ENCODE measurements at places on chromosomes 5 and 9. TPM values are rescaled to one million over a fixed set of nuclear protein-coding genes. Genes with fewer than 3 reads are reported as not detected.

Gene SCGB3A2
- total RNA-seq, result not detected

Gene TAS2R1
- total RNA-seq, result not detected

Gene SMIM33
- total RNA-seq, result not detected

Gene RMI1
- total RNA-seq, result 7.6 TPM

Gene PANK3
- total RNA-seq, result 26.1 TPM

Gene MLANA
- total RNA-seq, result not detected

Gene FEM1C
- total RNA-seq, result 46.8 TPM

Gene FAM120AOS
- 28.8 TPM for total RNA-seq

Gene RNF208
- total RNA-seq, result 24.8 TPM

Gene ZBTB34
- 5.5 TPM for total RNA-seq

Gene GALNT12
- 0.43 TPM for total RNA-seq

Gene BTNL8
- total RNA-seq, result not detected

Gene PCDHA7
- not detected for total RNA-seq

DNA sequence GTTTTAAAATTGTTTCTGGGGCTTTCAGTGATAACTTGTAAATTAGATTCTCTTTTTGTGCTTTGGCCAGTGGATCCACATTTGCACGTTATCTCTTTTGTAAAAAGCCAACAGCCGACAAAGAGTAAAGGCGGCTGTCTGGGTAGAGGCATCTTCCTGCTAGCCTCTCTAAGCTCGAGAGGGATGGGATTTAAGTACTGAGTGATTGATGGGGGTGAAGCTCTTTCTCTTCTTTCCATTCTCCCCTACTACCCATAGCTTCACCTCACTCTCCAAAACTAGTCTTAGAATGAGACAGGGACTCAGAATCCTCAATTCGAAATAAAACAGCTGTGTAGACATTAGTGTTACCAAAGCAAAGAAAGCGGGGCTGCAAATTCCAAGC lies 3.4 kb downstream of the PBX3 start:
- DNase-seq, result no peak

DNA sequence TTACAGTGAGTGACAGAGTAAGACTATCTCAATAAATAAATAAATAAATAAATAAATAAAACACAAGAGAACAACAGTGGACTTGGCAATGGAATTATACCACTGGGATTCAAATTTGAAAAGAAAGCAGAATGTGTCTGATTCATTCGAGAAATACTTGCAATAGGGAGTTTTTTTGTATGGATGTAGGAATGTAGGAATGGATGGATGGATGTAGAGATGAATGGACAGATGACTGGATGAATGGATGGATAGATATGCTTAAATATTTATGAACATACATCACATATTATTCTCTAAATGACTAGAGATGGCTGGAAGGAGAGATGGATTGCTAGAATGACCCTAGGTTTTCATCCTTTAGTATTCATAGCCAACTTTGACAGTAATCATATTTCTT lies 22.0 kb upstream of the CEMIP2 start:
- no peak for DNase-seq

GRCh38 chr5:132098151-132098594 lies 24.6 kb downstream of the CSF2 start:
- no peak for DNase-seq

GRCh38 chr5:31823472-31823871 lies 184.5 kb downstream of the PDZD2 start:
- DNase-seq, result no peak

- no peak for DNase-seq
Observed at GRCh38 chr9:114091711-114092110, 7.4 kb downstream of the KIF12 start.

GRCh38 chr5:67425514-67425913 lies 228.9 kb upstream of the CD180 start:
- DNase-seq, result no peak

DNA sequence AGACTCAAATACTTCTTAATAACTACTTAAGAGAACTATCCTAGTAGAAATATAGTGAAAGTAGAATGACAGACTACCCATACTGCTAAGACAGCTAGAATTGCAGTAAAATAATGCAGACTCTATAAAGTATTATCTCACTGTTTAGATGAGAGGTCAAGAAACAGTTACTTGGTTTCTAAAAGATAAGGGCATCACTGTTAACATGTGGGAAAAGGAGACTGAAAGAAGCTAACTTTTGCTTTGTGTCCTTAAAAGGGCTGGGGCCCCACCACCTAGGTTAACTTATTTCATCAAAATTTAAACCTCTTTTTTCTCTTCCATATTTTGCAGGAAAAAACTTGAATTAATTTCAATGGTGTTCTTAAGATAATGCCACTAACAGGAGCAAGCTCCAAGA lies 204.3 kb downstream of the CNTLN start:
- DNase-seq, result no peak

- DNase-seq, result no peak
Observed at GRCh38 chr5:172582940-172583339, 58.1 kb upstream of the NEURL1B start.

DNA sequence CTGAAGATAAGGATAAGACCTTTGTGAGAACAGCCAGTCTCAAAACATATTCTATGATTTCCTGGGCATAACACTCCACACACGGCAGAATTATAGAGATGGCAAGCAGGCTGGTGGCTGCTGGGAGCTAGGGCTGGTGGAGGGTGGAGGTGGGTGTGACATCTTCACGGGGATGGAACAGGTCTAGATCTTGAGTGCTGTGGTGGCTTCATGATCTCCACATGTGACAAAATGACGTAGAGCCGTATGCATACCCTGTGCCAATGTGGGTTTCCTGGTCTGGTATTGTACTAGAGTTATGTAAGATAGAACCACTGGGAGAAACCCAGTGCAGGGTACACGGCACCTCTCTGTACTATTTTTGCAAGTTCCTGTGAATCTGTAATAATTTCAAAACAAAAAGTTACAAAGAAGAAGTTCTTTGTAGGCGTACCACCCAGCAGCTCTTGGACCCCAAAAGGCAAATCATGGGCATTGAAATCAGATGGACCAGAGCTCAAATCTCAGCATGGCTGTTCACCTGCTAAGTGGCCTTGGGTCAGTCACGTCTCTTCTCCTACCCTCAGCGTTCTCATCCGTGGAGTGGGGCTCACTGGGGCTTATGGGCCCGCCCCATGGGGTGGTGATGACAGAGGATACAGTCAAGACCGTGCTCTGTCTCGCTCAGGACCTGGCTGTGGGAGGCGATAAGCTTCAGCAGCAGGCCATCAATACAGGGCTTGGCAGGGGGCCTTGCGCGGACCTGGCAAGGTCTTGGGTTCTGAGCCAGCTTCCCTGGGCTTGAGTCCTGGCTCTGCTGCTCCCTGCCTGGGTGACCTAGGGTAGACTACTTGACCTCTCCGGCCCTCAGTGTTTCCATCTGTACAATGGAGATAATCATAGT lies 74.7 kb upstream of the UNC5A start:
- DNase-seq, result no peak

DNA sequence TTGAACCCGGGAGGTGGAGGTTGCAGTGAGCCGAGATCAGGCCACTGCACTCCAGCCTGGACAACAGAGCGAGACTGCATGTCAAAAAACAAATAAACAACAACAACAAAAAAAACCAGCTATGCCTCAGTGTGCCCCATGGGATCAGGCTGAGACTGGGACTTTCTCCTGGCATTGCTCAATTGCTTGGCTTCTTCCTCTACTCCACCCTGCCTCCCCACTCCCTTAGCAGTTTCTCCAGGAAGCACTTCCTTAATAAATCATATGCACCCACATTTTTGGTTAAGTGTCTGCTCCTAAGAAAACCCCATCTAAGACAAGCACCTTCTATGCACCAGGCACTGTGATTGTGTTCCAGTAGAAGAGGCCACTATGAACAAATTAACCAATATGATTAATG lies 41.0 kb upstream of the TMEM252 start:
- no peak for DNase-seq

- no peak for DNase-seq
Observed at GRCh38 chr5:56900395-56900794, 9.0 kb upstream of the SETD9 start.

DNA sequence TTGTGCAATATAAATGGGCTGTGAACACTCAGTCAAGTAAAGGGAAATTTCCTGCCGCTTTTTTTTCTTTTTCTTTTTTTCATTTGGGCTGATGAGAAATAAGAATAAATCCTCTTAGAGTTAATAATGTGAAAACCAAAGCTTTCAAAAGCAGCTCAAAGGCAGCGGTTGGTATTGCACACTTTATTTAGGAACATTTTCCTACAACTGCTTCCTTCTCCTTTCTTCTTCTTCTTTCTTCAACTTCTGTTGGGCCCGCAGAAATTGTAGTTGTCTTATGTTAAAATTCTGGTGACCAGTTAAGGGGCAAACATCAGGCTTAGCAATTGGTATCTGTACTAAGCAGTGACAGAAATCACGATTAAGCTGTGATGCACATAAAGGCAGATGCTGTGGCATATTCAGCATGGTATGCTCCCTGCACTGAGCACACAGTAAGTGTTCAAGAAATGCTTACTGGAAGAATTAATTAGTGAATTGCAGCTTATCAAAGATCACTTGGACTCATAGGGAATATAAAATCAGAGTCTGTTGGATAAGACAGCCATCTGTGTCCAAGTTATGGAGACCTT lies 85.4 kb downstream of the ANKRD55 start:
- no peak for DNase-seq

DNA sequence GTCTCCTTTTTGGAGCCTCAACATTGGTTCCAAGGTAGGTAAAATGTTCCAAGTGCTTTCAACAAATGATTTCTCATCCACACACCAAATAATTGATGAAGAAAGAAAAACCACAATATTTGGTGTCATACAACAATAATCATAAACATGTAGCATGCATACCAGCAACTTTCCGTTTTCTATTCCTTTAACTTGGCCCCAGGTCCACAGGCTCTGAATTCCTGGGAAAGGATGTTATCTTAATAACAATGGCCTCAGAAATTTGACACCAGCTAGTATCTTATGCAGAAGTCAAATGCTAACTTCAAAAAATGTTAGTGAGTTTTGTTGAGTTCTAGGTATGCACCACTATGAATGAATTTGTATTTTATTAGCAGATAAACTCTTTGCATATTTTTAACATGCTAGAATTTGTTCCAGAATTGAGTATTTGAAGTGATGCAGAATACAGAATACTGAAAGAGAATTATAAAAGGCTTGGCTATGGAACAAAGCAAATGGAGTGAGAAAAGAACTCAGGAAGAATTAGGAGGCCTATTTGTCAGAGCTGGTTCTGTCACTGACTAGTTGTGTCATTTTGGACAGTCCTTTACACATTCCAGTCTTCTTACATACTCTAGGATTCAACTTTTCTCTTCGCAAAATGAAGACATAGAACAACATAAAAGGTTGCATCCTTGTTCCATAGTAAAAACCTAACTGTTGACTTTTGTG lies 435.3 kb upstream of the TNC start:
- no peak for DNase-seq

- no peak for DNase-seq
Observed at GRCh38 chr5:52844885-52845284, 57.2 kb downstream of the ITGA1 start.

DNA sequence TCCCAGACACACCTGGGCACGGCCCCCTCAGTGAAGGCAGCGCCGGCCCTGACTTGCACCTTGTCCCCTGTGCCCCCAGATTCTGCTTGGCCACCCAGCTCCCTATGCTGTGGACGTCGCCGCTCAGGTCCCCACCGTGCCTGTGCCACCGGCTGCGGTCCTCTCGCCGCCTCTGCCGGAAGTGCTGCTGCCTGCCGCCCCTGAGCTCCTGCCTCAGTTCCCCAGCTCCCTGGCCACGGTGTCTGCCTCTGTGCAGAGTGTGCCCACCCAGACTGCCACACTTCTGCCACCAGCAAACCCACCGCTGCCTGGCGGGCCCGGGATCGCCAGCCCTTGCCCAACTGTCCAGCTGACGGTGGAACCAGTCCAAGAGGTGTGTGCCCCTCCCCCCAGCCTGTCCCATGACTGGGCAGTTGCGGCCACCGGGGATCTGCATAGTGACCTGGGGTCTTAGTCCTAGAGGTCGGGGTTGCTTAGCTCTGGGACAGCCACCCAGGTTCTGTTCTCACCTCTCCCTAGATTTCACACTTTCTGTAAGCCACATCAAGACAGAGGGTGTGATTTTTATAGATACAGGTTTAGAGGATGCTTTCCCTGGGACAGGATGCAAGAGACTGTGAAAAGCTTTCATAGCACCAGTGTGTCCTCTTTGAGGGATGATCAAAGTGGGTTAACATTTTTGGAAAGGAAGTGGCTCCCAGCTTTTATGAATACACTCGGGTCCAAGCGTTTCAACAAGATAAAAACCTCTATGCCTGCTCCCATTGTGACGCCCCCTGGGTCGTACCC lies 78.0 kb downstream of the WNK2 start:
- no peak for DNase-seq

- DNase-seq, result no peak
Observed at GRCh38 chr9:104301755-104302154, 202.3 kb upstream of the OR13F1 start.

GRCh38 chr5:669111-669841 lies 23.9 kb downstream of the TPPP start:
- DNase-seq, result peak; percentile 43

- DNase-seq, result no peak
Observed at GRCh38 chr5:922436-923280, 30.0 kb downstream of the TRIP13 start.

GRCh38 chr5:126681970-126682369 lies 81.2 kb downstream of the PHAX start:
- DNase-seq, result no peak

GRCh38 chr9:106897236-106897635 lies 34.3 kb downstream of the ZNF462 start:
- no peak for DNase-seq

DNA sequence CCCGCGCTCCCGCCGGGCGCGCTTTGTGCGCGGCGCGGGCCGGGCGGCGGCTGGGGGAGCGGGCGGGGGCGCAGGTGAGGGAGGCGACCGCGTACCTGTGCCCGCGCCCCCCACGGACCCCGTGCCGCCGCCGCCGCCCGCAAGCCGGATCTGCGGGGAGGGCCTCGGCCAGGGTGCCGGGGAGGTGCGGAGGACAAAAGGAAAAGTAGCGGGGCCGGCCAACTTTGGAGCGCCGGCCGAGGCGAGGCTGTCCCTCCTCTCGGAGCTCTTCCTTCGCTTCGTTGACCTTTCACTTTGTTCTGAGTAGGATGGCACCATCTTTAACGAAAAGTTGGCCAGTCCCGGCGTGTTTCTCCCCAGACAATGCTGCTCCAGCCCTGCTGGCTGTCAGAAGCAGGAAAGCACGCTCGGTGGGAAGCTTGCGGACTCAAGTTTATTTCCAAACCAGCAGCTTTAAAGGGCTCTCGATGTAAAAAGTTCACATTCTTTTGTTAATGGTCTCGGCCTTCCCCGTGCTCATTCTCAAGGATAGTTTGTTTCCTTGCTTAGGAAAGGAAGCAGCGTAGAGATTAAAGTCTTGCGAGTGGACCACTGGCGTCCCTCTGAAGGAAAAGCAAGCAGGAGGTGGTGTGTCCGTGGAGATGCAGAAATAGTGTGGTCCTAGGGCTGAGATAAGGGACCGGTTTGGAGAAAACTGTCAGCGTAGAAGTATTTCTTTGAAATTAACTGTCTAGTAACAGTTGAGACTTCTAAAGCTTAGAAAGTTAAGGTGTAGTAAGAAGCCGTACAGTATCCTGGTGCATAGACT lies 639 bp downstream of the EHMT1 start:
- DNase-seq, result peak; percentile 50

- DNase-seq, result no peak
Observed at GRCh38 chr5:136242611-136243010, 49.6 kb upstream of the SMIM32 start.

- DNase-seq, result no peak
Observed at GRCh38 chr5:135345956-135346731, 52.9 kb downstream of the MACROH2A1 start.

Measured in Right ventricle myocardium superior (tissue), 1 donor.